ENCODE measurements at places on chromosomes 1 and 21. TPM values are rescaled to one million over a fixed set of nuclear protein-coding genes. Genes with fewer than 3 reads are reported as not detected.

- no peak for DNase-seq
Observed at GRCh38 chr1:17958704-17959103, 148.9 kb upstream of the IGSF21 start.

COL9A2 gene
- 3.8 TPM for total RNA-seq

DNA sequence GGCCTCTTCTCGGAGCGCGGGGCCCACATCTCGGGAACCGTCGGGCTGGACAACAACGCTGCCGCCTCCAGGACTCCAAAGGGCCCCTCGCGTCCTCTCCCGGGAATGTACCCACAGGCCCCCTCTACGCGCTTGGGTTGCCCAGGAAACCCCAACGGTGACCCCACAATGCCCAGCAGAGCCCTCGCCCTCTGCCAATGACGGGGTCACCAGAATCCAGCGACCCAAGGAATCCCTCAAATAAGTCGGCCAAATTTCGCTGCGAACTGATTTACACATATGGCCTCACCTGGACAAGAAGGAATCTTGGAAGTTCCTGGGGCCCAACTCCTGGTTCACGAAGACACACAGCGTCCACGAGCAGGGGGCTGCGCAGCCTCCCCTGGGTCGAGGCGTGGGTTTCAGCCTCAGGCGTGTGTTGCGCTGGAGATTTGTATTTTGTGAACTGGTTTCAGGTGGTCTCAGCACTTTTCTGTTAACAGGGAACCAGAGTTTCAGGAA, 78.1 kb downstream of the DESI2 start:
- no peak for DNase-seq

RPE65 gene
- not detected for total RNA-seq

GBP6 gene
- 0.12 TPM for total RNA-seq

- no peak for DNase-seq
Observed at GRCh38 chr1:12587981-12588640, 29.9 kb downstream of the DHRS3 start.

MXRA8 gene
- total RNA-seq, result 66.3 TPM

DNA sequence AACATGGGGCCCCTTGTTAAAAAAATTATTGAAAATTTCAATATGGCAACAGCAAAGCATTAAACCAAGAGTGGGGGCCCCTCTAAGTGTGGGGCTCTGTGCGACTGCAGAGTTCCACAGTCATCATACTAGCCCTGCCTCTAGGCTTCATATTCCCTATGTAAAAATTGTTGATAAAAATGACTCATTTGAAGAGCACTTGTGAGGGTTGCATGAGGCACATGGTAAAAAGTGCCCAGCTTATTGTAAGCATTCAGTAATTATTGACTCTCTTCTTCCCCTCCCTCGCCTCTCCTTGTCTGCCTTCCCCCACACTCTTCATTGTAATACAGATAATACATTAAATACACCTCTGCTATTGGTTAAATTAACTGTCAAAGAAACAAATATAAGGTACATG, 86.7 kb upstream of the PTBP2 start:
- DNase-seq, result no peak

HTR1D gene
- total RNA-seq, result 0.93 TPM

DNA sequence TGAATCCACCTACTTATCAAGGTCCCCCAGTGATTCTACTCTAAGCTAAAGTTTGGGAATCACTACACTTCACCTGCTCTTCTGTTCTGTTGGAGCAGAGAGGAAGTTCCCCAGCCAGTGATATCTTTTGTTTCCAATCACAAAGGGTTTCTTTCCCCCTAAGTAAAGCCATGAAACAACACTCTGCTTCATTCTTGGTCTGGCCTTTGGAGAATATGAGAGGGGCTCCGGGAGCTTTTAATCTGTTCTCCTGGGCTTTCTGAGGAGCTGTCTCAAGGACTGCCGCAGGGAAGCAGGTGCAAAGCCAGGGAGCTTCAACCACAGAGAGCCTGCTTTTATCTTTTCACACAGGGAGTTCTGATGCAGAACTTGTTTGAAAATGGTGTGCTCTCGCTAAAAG, 10.1 kb upstream of the SLAMF9 start:
- DNase-seq, result no peak

- DNase-seq, result no peak
Observed at GRCh38 chr1:228781161-228781808, 46.0 kb downstream of the RHOU start.

PLA2G2C gene
- not detected for total RNA-seq

VASH2 gene
- total RNA-seq, result 1.9 TPM

GRCh38 chr21:42799948-42800347, 79.4 kb downstream of the WDR4 start:
- DNase-seq, result no peak

- no peak for DNase-seq
Observed at GRCh38 chr1:208534599-208534897, 290.4 kb upstream of the PLXNA2 start.

Measured in upper lobe of right lung (tissue), 1 donor.